Ecto neural progenitor cell (in vitro differentiated cells): ENCODE measurements at places on chromosomes 4 and X.

DNA sequence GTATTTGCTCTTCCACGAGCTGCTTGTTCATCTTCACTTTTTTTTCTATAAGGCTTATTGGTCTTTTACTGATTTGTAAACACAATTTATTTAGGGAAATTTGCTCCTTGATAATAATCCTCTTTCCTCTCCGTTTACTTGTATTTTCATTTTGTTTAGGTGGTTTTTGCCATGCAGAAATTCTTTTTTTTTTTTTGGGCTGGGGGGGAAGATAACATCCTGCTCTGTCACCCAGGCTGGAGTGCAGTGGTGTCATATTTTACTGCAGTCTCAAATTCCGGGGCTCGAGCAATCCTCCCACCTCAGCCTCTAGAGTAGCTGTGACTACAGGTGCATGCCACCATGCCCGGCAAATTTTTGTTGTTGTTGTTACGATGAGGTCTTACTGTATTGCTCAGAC is 31.6 kb upstream of the BRS3 start:
- DNase-seq, result no peak

GRCh38 chrX:44651358-44651757 is 108.7 kb upstream of the FUNDC1 start:
- DNase-seq, result peak; percentile 48

DNA sequence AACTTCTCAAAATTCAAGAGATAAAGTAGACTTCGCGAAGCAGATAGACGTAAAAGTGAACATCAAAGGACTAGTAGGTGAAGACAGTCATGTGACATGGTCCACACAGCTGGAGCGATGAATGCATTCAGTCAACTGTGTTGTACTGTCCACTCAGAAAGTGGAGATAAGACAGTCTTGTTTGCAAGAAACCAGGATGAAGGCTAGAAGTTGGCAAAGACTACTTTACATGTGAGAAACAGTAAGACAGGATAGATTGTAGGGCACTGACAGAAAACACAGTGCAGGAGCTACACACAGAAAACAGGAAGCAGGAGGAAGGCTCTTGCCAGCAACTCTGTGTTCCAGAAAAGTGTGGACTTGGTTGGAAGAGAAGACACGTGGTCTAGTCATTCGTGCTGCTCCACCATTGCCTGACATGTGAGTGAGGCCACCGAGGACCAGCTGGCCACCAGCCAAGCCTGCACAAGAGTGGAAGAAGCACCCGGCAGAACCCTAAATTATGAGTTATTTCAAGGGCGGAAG is 78.9 kb downstream of the FAT1 start:
- DNase-seq, result no peak

DNA sequence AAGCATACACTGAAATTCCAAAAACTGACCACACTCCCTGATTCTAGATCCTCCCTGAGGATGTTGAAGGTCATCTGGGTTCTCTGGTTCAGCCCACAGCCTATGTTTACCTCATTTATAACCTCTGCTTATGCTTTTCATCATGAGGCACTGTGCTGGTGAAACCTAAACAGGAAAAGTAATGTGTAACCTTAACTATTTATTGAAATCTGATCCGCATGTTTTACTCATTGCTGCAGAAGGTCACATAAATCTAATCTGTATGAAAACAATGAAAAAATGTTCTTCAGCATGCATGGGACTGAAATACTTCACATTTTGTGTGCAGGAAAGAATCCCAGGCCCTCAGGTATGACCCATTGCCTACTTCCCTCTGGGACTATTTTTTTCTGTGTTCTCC is 30.3 kb downstream of the UCHL1 start:
- DNase-seq, result no peak

DNA sequence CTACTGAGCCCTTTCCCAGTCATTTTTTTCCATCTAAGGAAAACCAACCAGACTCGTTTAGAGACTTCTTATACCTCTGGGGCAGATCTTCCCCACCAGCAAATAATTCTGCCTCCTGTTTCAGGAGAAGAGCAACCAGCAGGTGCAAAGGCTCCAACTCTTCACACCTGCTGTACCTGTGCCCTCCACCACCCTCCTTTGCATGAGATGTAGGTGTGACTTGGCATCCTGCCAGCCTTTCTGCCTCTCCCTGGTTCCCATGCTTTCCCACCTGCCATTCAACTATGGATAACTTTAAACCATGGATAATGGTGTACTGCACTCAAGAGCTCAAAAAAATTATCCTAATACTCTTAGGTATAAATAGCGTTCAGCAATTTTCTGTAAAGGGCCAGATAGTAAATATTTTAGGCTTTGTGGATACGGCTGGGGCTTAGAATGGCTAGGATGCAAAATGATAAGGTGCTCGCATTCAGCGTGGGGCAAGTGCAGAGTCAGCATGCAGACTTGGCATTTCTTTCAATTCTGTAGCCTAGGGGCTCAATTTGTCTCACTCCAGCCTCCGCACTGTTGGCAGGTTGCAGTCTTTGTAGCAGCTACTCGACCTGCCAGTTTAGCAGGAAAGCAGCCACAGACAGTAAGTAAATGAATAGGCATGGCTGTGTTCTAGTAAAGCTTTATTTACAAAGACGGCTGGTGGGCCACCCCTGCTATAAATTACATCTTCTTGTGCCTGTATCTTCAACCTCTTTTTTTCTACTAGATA is 79.8 kb downstream of the HCCS start:
- DNase-seq, result no peak
